ENCODE measurements at places on chromosomes 11 and 22.
A peak's percentile ranks its signal among the peaks of the same experiment; 100 is the strongest.

GRCh38 chr11:66858186-66858938, 1.5 kb downstream of the LRFN4 start:
- peaks cover 11% of the 10 kb centered on the region for H3K4me1 ChIP-seq
- H3K4me3 ChIP-seq: no peak overlapping the region
- H3K27me3 ChIP-seq: no peaks in the 10 kb centered on the region
- DNase-seq: no peak

DNA sequence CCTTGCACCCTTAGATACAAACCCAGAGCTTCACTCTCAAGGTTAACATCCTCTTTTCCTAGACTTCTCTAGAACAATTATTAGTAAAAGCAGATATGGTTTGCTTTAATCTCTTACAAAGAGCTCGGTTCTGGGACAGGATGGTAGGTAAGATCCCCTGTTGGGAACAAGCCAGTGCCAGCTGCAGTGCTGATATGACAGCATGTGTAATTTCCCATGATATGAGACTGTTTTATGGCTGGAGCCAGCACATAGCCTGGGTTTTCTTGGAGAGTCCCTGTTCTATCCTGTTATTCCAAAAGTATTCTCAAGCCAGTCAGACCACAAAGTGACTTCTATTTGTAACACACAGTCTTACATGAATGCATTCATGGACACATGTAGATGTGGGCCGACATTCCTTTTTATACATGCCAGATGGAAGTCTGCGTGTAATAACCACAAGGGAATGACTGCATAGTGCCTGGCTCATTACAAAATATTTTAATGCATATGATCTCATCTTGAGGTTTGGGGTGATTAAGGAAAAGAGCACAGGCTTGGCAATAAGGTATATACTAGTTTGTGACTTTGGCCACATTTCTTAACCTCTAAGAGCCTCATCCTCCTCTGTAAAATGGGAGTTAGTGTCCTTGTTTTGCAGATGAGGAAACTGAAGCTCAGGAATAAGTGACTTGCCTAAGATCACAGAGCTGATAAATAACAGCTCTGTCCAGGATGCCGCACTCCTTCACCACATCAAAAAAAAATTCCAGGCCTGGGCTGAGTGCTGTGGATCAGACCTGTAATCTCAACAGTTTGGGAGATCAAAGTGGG, 21.8 kb downstream of the CLMP start:
- no peak overlapping the region for H3K4me3 ChIP-seq
- H3K36me3 ChIP-seq: no peaks in the 10 kb centered on the region

GRCh38 chr11:132260636-132261035, 890.2 kb downstream of the NTM start:
- no peak overlapping the region for H3K27ac ChIP-seq
- DNase-seq: no peak
- no peaks in the 10 kb centered on the region for H3K36me3 ChIP-seq
- H3K4me3 ChIP-seq: no peak overlapping the region

DNA sequence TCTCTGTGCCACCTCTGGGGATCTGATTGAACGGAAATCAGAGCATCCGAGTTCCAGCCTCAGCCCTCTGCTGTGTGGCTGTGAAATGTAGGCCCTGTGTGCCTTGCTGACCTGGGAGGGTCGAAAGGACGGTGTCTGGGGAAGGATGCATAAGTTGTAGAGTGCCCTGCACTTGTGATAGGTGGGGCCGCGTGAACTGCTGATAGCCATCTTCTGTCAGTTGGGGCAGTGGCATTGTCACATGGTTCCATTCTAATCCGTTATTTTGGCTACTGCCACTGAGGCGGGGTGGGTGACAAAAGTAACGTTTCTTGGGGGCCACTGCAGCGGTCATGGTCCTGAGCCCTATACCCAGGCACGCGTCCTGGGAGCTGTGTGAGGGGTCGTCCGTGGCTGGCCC, 63.4 kb downstream of the LRP5 start:
- H3K27ac ChIP-seq: no peak overlapping the region
- no peak overlapping the region for H3K4me3 ChIP-seq

DNA sequence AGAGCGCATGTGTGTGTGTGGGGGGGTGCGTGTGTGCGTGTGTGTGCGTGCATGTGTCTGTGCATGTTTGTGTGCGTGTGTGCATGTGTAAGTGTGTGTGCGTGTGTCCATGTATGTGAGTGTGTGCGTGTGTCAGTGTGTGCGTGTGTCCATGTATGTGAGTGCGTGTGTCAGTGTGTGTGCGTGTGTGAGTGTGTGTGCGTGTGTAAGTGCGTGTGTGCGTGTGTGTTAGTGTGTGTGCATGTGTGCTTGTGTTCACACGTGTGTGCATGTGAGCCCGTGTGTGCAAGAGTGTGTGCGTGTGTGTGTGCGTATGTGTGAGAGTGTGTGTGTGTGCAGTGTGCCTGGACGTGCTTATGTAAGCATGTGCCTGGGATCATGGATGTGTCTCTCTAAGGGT, 14.7 kb upstream of the APOL6 start:
- H3K27me3 ChIP-seq: no peaks in the 10 kb centered on the region
- H3K27ac ChIP-seq: no peak overlapping the region
- no peak overlapping the region for H3K4me3 ChIP-seq
- H3K4me1 ChIP-seq: peaks cover 17% of the 10 kb centered on the region

DNA sequence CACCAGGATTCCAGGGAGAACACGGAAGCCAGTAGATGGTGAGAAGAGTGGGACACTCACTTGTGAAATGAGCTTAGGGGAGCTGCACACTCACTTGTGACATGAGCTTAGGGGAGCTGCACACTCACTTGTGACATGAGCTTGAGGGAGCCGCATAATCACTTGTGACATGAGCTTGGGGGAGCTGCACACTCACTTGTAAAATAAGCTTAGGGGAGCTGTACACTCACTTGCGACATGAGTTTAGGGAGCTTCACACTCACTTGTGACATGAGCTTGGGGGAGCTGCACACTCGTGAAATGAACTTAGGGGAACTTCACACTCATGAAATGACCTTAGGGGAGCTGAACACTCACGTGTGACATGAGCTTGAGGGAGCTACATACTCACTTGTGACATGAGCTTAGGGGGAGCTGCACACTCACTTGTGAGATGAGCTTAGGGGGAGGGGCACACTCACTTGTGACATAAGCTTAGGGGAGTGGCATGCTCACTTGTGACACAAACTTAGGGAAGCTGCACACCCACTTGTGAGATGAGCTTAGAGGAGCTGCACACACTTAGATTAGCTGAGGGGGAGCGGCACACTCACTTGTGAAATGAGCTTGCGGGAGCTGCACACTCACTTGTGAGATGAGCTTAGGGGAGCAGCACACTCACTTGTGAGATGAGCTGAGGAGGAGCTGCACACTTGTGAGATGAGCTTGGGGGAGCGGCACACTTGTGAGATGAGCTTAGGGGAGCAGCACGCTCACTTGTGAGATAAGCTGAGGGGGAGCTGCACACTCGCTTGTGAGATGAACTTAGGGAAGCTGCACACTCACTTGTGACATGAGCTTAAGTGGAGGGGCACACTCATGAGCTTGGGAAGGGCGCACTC, 59.0 kb downstream of the NCAPD3 start:
- H3K4me3 ChIP-seq: no peak overlapping the region
- peak; percentile 6 for DNase-seq
- H3K27ac ChIP-seq: no peak overlapping the region
- no peaks in the 10 kb centered on the region for H3K27me3 ChIP-seq

- peaks cover 14% of the 10 kb centered on the region for H3K27me3 ChIP-seq
- no peak overlapping the region for H3K27ac ChIP-seq
- DNase-seq: peak; percentile 20
- H3K36me3 ChIP-seq: no peaks in the 10 kb centered on the region
- H3K4me3 ChIP-seq: no peak overlapping the region
These were observed 497.2 kb downstream of the NTM start for GRCh38 chr11:131867457-131868257.

DNA sequence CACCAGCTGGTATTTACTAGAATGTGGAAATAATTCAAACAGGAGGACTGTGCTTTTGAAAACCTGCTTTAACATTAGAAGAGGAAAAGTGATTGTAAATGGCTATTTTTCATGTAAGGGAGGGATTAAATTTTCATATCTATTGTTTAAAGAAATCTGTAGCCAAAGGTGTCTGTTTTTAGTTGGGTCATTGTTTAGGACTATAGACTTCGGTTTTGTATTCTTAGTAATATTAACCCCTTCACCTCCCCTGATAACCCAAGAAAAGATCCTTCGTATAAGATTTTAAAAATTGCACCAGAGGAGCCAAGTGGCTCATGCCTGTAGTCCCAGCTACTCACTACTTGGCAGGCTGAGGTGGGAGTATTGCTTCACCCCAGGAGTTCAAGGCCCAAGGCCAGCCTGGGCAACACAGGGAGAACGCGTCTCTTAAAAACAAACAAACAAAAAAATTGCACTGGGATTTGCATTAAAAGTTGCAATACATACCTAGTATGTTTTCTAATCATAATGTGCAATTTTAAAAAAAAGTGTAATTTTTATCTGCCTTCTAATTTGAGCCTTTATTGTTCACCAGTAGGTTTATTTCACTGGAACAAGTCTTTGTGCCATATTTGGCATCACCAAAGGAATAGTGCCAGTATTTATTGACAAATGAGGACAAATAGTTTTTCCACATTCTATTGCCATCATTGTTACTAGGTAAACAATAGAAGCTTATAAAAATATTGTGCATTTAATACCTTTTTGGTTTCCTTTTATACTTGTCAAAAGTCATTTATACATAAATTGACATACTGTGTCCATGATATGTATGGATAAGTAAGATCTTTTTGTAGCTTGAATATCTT, 34.3 kb downstream of the MTMR3 start:
- H3K36me3 ChIP-seq: no peaks in the 10 kb centered on the region
- no peak overlapping the region for H3K4me3 ChIP-seq
- no peak overlapping the region for H3K27ac ChIP-seq
- peak; percentile 57 for DNase-seq
- H3K4me1 ChIP-seq: peaks cover 43% of the 10 kb centered on the region
- no peaks in the 10 kb centered on the region for H3K27me3 ChIP-seq

DNA sequence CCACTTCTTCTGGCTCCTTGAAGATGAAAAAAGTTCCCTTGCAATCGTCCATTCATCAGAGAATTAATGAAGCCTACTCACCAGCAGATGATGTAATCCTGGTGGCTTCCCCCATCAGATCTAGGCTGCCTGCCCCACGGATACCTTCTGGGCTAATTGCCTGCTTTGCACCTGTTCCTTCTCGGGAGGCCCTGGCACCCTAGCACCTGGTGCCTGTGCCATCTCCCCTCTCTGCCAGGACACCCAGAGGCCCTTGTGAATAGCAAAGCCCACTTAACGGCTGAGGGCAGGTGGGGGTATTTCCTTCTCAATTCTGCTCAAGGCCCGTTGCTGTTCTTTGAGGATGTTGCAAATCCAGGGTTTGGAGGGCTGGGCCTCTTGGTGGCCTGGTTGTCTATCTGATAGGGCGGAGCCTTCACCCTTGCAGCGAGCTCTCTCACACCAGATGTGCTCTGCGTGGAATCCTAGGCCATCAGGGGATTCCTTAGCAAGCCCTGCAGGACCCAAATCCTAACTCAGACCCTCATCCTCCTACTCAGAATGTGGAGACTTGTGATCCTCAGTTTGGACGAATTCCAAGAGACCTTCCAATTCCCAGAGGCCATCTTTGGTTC, at the start of gene LMO2:
TSS of gene LMO2 (minus strand) at position 363 of the 614 bp plus-strand sequence. CDS start 22,360 bp downstream, outside the sequence.
- DNase-seq: no peak
- H3K4me1 ChIP-seq: no peaks in the 10 kb centered on the region
- no peak within 1 kb of the TSS for H3K27ac ChIP-seq
- peaks cover 28% of the 10 kb centered on the region for H3K27me3 ChIP-seq
- no peaks in the 10 kb centered on the region for H3K36me3 ChIP-seq

DNA sequence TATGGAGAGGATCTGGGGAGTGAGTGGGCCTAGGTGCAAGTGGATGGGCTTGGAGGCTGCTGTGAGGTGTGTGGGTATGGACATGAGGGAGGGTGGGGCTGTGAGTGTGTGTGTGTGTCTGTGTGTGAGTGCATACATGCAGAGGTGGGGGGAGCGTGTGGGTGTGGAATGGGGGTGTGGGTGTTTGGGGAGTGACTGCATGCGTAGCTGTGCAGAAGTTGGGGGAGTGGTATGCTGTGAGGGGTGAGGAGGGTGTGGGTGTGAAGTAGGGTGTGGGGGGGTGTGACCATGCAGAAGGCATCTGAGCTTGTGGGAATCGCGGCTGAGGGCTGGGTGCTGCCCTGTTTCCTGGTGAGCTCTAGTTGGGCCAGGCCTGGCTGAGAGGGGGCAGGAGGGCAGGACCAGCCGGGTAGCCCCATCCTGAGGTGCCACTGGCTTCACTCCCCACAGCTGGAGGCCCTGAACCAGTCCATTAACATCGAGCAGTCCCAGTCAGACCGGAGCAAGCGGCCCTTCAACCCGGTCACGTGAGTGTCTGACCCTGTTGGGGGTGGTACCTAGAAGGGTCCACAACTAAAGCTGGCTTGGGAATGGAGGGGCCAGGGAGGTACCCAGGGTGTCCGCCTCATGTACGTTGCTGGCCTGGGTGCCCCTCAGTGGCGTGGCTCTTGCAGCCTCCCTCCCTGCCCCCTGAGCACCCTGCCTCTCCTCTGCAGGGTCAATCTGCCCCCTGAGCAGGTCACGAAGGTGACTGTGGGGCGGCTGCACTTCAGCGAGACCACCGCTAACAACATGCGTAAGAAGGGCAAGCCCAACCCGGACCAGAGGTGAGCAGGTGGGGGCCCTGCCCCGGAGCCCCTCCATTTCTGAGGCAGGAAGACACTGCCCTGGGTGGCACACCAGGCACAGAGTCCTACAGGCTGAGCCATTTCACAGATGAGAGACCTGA, 16.5 kb downstream of the TMEM258 start:
- no peak for DNase-seq
- no peak overlapping the region for H3K4me3 ChIP-seq
- peaks cover 21% of the 10 kb centered on the region for H3K4me1 ChIP-seq

DNA sequence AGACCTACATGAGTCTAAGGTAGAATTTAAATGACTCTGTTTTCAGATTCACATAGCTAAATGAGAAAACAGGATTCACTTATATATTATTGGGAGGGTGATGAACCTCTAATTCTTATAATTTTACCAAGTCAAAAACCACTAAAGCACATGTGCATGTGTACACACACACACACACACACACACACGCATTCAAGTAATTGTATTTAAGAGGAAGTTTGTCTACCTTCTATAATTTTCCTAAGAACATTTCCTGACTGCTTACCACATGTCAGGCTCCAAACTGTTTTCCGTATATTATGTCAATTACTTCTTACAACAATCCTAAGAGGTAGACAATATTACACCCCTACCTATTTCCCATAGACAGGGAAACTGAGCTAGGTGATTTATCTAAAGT, 6.7 kb downstream of the RNF141 start:
- H3K27ac ChIP-seq: no peak overlapping the region
- H3K4me1 ChIP-seq: peaks cover 4% of the 10 kb centered on the region
- DNase-seq: no peak
- no peaks in the 10 kb centered on the region for H3K27me3 ChIP-seq
- 0 out of 2 replicates have a peak, but pooled peaks cover 1% of the 10 kb centered on the region for H3K36me3 ChIP-seq
- no peak overlapping the region for H3K4me3 ChIP-seq

DNA sequence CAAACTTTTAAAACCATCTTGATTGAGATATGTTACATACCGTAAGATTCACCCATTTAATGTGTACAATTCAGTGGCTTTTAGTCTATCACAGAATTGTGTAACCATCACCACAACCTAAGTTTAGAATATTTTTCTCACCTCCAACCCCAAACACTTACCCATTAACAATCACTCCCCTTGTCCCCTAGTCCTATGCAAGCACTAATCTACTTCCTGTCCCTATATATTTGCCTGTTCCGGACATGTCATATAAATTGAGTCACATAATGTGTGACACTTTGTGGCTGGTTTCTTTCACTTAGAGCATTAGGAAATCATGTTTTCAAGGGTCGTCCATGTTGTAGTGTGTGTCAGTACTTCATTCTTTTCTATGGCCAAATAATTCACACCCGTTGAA, 38.8 kb downstream of the RASSF10 start:
- H3K36me3 ChIP-seq: no peaks in the 10 kb centered on the region
- DNase-seq: no peak
- peaks cover 20% of the 10 kb centered on the region for H3K4me1 ChIP-seq
